Anterior cingulate cortex (tissue), 58 donors: ENCODE measurements at places on chromosomes 12 and 14.

- no peak for DNase-seq
Observed at GRCh38 chr14:51185180-51185579, 54.9 kb upstream of the TMX1 start.

DNA sequence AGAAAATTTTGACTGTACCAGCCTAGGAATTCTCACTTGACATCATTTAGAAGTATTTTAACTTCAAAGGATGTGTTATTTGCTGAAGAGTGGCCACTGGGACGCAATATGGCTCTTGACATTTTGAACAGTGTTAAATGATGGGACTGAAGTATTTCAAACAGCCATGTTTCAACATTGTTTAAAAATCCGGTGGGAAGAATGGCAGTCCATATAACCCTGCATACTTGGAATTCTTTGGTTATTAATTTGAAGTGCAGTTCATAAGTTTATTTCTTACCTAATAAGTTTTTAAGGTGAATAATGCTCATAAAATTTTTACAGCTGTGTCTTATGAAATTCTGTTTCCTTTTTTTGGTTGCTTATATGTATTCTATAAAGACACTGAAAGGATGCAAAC, 8.3 kb downstream of the TMTC2 start:
- DNase-seq = no peak

DNA sequence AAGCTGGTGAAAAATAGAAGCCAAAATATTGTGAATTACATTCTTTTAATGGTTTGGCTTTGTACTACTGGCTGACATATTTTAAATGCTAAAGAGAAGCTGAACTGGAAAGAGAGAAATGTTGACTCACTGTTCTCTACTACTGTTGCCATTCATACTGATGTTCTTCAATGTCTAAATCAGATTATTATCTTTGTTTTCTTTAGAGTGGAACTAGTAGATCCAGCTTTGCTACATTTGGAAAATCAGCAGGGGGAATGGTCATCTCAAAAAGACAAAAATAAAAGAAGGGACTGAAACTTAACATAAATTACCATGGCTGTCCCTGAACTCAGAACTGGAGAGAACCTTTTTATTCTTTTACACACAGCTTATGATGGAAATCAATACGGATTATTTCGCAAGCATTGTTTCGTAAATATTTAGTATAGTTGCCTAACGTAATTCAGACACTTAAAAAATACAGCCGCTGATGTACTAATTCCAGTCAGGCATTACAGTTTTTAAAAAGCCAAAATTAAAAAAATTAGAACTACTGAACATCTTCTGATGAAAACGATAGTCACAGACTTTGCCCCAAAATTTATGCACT, 76.3 kb upstream of the OTX2 start:
- DNase-seq = no peak

DNA sequence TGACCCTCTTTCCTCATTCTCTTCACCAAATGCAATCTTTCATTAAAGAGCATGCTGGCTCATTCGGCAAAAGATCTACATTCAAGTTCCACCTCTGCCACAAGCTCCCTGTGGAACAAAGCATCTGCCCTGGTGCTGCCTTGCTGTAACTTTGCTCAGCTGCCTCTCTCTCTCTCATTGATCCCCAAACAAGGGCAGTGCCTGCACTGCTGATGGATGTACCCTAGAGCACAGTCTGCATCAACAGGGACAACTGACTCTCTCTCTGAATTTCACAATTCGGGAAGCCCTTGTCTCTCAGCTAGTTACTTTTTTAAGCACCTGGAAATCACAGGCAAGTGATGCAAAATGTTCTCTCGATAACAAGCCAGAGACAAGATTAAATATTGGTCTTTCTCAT, 174.0 kb upstream of the DIO2 start:
- no peak for DNase-seq

GRCh38 chr12:112584266-112584722, 165.5 kb downstream of the PTPN11 start:
- DNase-seq = no peak
